ENCODE measurements at places on chromosomes 16 and 17. TPM values are rescaled to one million over a fixed set of nuclear protein-coding genes. Genes with fewer than 3 reads are reported as not detected.
A peak's percentile ranks its signal among the peaks of the same experiment; 100 is the strongest.

DNA sequence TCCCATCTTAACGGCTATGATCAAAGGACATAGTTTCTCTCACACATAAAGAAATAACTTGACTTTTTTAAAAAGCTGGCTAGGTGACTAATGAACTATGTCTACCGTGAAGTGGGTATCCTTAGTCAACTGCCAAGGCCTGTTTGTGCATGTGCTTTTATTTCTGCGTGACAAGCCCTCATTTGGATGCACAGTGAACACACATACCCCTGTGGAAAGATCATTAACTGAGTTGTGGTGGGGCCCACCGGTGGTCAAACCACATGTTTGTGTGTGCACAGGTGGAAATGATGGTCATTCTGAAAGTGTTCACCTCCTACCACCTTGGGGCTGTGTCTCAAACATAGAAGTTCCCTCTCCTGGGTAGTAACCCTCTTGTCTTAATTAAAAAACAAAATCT lies 256.1 kb upstream of the SALL1 start:
- DNase-seq, result peak; percentile 22

DNA sequence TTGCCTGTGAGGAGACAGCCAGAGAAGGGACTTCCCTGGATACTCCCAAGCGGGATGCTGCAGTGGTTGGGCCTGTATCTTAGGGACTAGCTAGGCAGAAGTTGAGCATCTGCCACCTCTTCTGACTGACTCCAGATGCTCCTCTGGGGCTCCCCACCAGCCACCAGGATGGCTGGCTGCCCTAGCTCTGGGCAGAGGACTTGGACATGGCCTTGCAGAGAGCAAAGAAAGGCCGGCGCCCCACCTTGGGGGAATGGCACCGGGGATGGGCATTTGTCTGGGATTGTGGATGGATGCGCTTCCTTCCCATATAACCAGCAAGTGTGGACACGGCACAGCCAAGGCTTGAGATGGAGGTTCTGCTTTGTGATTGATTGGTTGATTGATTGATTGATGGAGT lies 69.0 kb downstream of the OR1D5 start:
- no peak for DNase-seq

DNA sequence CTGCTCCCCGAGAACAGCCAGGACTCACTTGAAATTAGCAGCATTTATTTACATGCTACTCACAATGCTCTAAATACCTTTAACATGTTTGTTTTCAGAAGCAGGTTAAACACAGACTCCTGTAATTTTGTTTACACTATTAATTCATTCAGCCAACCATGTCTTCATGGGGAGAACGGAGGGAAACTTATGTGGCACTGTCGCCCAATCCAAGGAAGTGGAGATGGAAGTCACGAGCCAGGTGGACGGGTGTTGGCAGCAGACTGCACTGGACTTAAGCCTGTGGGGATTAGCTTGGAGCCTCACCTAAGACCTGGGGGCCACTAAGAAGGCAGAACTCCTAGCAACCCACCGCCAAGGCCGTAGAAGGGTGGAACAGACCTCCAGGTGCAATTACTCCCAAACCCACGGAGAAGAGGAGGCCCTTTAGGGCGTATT lies 8.8 kb upstream of the GFAP start:
- DNase-seq, result no peak

Gene AXIN1
- total RNA-seq, result 8.3 TPM

Gene HSD17B1
- 0.68 TPM for total RNA-seq

Gene KRT9
- not detected for total RNA-seq

- DNase-seq, result no peak
Observed at GRCh38 chr16:30569281-30569680, 2.2 kb downstream of the ZNF688 start.

- DNase-seq, result no peak
Observed at GRCh38 chr17:35159940-35160339, 12.3 kb downstream of the UNC45B start.

Gene TMC5
- not detected for total RNA-seq

Gene IGSF6
- total RNA-seq, result not detected

DNA sequence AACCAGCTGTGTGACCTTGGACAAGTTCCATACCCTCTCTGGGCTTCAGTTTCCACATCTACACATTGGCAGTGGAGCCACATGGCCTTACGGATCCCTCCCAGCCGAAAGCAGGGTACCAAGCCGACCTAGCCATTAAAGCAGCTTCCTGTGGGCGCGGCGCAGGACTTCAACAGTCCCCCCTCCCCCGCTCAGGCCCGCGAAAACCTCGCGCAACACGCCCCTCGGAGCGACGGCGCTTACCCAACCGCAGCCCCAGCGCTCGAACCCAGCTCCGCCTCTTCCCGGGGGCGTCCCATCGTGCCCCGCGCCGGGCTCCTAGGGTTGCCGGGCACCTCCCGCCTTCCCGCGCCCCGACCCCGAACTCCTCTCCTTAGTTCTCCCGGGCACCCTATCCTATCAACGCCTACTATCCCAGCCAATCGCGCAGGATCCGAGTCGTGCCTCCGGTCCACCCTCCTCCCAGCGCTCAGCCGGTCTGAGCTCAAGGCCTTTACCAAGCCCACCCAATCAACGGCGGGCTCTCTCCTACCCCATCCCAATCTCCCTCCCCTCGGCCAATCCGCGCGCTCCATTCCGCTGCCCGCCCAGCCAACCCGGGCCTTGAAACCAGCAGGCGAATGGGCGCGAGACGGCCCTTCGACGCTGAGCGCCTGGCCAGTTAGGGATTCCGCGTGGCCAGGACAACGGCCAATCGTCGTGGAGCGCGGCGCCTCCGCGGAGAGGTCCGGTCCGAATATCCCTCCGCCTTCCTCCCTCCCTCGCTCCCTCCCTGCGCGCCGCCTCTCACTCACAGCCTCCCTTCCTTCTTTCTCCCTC lies at the start of gene KPNB1:
Gene KPNB1, plus strand, starts transcription at position 767 of the 819 bp plus-strand sequence. CDS start 326 bp downstream, outside the sequence.
- DNase-seq, result peak; percentile 100

Gene WDR45B
- total RNA-seq, result 62.5 TPM

Gene PERCC1
- total RNA-seq, result not detected

GRCh38 chr17:55246583-55246982 lies 18.2 kb upstream of the HLF start:
- no peak for DNase-seq

Gene ITGA2B
- 0.68 TPM for total RNA-seq

- DNase-seq, result peak; percentile 77
Observed at GRCh38 chr17:81735264-81736102, 23.4 kb downstream of the SLC25A10 start.

GRCh38 chr17:81825841-81826466 lies 7.1 kb downstream of the MCRIP1 start:
- no peak for DNase-seq

DNA sequence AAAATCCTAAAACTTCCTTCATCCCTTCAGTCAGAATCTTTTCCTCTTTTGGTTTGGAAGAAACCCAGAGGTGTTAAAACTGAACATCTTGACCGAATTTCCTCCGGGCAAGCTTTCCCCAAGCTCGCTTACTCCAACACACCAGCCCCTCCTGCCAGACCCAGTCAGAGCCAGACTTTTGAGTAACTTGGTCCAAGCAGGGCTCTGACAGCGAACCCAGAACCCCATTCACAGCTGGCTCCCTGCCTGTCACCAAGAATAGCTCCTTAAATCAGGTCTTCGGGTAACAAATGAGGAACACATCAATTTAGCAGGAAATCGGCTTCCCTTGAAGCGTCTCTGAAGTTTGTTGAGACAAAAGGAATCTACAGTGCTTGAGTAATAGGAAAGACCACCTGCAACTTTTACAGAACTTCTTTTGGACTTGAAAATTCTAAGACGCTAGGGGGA lies 27.3 kb downstream of the GAS7 start:
- DNase-seq, result no peak

DNA sequence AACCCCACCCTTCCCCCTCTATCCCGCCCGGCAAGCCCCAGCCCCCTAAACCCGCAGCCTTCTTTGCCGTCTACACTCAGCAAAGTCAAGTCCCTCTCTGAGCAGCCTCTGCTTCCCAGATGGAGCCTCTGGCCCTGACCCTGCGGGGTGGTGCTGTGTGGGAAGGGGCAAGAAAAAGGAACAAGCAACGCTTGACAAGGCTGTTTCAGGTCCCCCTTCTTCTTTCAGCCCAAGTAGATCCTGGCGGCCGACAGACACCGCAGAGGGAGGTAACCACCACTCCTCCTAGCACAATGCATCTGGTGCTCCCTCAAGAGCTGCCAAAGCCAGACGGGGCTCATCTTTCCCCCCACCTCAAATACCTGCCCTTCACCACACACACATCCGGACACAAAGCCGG lies 178.3 kb downstream of the ENGASE start:
- no peak for DNase-seq

- no peak for DNase-seq
Observed at GRCh38 chr16:82524976-82525375, 101.8 kb upstream of the CDH13 start.

Gene NACA2
- total RNA-seq, result not detected

GRCh38 chr17:79057737-79058385 lies 16.8 kb upstream of the ENGASE start:
- no peak for DNase-seq

Gene IKZF3
- total RNA-seq, result not detected

GRCh38 chr17:27463235-27463677 lies 7.0 kb downstream of the KSR1 start:
- no peak for DNase-seq

Gene SEPTIN12
- not detected for total RNA-seq

DNA sequence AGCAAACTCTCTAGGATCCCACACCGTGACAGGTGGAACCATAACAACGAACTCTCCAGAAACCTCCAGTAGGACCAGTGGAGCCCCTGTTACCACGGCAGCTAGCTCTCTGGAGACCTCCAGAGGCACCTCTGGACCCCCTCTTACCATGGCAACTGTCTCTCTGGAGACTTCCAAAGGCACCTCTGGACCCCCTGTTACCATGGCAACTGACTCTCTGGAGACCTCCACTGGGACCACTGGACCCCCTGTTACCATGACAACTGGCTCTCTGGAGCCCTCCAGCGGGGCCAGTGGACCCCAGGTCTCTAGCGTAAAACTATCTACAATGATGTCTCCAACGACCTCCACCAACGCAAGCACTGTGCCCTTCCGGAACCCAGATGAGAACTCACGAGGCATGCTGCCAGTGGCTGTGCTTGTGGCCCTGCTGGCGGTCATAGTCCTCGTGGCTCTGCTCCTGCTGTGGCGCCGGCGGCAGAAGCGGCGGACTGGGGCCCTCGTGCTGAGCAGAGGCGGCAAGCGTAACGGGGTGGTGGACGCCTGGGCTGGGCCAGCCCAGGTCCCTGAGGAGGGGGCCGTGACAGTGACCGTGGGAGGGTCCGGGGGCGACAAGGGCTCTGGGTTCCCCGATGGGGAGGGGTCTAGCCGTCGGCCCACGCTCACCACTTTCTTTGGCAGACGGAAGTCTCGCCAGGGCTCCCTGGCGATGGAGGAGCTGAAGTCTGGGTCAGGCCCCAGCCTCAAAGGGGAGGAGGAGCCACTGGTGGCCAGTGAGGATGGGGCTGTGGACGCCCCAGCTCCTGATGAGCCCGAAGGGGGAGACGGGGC lies 1.3 kb downstream of the SPN start:
- DNase-seq, result no peak

DNA sequence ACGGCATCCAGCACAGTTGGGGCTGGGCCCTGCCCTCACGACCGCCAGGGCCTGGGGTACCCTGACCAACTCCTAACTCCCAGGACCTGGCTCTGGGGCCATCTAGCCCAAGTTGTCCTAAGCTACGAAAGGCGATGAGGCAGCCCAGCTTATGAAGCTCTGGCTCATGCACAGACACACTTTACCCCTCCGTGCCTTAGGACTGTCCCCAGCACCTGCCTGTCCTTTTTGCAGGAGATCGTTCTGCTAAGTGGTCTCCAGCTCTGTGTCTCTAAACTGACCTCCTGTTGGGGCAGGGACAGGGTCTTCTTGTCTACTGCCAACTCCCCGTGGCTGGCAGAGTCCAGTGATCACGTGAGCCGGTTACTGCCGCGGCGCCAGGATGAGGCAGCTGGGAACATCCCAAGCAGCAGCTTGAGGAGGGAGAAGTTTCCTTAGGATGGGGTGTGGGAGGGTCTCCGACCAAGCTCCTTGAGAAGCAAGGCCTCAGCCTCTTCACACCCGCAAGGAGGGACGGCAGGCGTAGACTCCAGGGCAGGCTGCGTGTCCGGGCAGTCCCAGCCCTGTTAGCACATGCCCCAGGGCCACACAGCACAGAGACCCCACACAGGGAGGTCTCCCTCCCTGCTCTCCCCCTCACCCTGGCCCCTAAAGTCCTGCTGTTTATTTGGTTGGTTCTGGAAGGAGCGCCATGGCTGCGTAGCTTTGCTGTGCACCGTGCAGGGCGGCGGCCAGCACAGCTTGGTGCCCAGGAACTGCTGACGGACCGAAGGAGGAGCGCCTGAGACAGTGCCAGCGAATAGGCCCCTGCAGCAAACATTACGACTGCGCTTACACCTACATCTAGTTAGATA lies 16.4 kb upstream of the METRNL start:
- DNase-seq, result no peak

DNA sequence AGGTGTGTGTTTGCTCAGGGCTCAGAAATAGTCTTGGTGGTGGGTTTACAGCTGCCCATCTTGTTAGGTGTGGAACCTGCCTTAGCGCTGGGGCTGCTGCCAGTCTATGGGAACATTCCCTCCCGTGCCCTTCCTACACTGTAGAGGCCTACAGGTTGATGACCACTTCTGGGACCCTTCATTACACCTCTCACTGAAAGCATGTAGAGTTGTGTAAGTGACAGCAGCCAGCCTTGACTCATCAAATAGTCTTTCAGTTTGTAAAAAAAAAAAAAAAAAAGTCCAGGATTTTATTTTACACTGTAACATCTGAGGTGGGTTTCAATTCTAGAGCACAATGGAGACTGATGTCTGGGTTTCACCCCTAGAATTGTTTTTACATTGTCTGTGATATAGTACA lies 193.9 kb downstream of the SPECC1 start:
- DNase-seq, result no peak

GRCh38 chr16:10428433-10429168 lies 42.7 kb downstream of the ATF7IP2 start:
- no peak for DNase-seq

Gene CD79B
- not detected for total RNA-seq

DNA sequence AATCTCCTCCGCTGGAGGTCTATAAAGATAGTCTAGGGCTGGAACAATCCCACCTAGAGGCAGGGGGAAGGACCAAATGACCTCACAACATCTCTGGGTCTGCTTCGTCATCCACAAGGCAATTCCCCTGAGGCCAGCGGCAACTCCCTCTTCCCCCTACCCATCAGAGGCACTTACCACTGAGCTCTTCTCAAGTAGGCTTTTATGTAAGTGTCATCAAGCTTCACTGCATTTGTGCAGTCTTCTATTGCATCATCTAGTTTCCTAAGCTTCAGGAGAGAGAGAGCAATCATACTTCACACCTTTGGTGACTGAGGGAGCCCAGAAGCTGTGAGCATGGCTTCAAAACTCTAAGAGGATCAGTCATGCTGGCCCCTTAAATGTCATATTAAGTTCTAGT lies 21.0 kb downstream of the CNP start:
- no peak for DNase-seq

- DNase-seq, result peak; percentile 94
Observed at GRCh38 chr16:4945560-4946502, 8.9 kb upstream of the PPL start.

GRCh38 chr17:40364906-40365305 lies 369 bp upstream of the GJD3 start:
- DNase-seq, result no peak

- no peak for DNase-seq
Observed at GRCh38 chr16:337437-337836, 15.1 kb downstream of the AXIN1 start.

GRCh38 chr17:7838090-7839075 lies 4.4 kb downstream of the KDM6B start:
- DNase-seq, result peak; percentile 51

Gene SCGB1C2
- not detected for total RNA-seq

GRCh38 chr17:62101090-62101489 lies 36.0 kb upstream of the MED13 start:
- DNase-seq, result no peak

Gene PLA2G10
- total RNA-seq, result not detected

GRCh38 chr17:46056800-46057304 lies 57.8 kb downstream of the STH start:
- DNase-seq, result peak; percentile 35

Data from RPMI7951 (cell line).